ENCODE measurements at places on chromosomes 7 and 10. TPM values are rescaled to one million over a fixed set of nuclear protein-coding genes. Genes with fewer than 3 reads are reported as not detected.

The ADIRF gene
- total RNA-seq = 191 TPM

The NEUROD6 gene
- not detected for total RNA-seq

The NT5C3A gene
- 46.4 TPM for total RNA-seq

The TUBAL3 gene
- total RNA-seq = 29.5 TPM

The IFIT1B gene
- total RNA-seq = not detected

The ACSL5 gene
- total RNA-seq = 315 TPM

DNA sequence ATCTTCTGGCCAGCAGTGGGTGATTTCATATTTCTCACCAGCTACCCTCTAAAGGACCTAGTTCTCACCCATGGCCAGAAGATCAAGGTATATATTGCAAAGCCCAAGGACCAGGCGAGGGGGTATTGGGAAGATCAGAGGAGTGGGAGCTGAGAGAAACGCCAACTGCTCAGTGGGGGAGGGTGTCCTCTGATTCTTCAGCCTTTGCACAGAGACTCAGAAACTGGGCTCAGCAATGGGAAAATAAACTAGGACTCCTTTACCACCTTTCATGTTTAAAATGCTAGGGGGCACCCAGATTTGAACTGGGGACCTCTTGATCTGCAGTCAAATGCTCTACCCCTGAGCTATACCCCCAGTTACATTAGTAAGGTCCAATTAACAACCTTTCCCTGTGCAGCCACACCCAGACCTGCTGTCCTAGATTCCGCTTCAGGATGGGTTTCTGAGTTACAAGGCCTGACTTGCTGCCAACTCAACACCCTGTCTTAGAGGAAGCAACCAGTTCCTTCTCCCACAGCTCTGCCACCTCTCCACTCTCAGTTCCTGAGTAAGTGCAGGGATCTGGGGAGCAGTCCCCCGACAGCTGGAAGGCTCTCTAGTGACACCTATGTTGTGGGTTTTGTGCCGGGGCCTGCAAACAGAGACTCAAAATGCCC lies 93.5 kb downstream of the ZNF783 start:
- no peak for DNase-seq

- DNase-seq = no peak
Observed at GRCh38 chr10:8095959-8096358, 41.5 kb downstream of the GATA3 start.

GRCh38 chr7:49774459-49775064 lies 1.1 kb downstream of the VWC2 start:
- no peak for DNase-seq

DNA sequence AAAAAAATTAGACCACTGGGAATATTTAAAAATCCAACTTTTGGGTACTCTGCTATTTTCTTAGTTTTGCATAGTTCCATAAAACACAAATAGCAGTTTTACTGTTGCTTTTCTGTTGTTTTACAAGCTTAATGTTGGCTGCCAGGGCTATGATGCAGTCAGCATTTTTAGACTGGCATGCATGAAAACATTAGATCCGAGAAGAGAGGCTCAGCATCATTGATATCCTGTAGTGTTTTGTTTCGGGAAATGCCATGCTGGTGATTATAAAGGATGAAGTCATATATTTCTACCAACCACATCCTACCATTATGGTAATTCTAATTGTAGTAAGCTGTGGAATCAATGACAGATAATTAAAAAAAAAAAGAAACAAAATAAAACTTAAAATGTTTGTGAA lies 104.6 kb downstream of the MBL2 start:
- no peak for DNase-seq

DNA sequence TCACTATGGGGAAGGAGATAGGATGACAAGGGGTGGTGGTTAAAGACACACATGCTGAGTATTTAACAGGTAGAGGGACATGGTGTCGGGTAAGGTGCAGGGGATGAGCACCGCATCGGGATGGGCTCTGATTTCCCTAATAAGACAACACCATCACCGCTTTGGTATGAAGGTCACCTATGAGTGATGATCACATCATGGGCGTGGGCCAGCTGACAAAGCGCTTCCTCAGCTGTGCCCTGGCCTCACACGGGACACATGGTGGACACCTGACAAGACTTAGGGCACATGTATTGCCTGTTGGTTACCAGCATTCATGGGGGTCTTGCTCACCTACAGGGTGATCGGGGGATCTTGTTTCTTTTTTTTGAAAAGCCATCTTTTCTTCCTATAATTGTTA lies 12.8 kb downstream of the C7orf57 start:
- no peak for DNase-seq

DNA sequence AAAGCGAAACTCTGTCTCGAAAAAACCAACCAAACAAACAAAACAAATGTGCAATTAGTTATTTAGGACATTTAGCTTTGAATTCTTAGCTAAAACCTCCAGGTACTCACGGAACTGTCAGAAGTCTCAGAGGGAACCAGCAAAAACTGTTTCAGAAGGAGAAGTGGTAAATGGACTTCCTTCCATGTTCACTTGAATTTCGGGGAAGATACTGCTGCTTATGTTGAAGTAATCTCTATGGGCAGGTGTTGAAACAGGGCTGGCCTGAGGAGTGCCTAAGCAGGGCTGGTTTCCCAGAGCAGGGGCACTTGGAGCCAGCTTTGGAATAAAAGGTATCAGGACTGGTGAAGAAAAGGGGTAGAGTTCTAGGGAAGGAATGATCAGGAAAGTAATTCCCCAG lies 2.4 kb upstream of the EXOC6 start:
- DNase-seq = no peak

GRCh38 chr10:1706711-1707110 lies 30.6 kb downstream of the ADARB2 start:
- no peak for DNase-seq

GRCh38 chr10:17216217-17216900 lies 11.7 kb upstream of the VIM start:
- no peak for DNase-seq

DNA sequence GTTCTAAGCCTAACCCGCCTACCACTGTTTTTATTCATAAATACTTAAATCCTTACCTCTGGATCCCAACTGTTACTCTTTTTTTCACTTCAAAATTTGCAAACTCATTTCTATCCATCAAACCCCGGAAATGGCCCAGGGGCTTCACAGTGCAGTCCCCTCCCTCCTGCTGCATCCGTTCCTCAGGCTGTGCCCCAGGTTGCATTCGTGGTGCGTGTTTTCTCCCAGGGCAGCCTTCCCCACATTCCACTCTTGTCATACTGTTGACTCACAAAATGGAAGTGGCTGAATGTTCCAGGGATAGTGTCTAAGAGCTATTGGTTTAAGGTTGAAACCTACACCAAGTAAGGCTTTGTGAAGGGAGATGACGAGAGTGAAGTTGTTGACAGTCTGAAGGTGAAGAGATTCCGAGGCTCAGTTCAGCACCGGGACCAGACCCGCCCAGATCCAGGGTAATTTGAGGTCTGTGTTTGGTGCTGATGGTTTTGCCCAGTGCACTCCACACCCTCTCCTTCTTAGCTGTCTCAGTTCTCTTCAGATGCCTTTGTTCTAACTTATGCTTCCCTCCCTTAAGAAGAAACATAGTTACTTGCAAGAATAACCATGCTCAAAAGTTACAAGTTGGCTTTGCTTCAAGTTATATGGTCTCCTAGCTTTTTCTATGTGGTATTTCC lies 7.7 kb downstream of the INSIG1 start:
- DNase-seq = no peak

DNA sequence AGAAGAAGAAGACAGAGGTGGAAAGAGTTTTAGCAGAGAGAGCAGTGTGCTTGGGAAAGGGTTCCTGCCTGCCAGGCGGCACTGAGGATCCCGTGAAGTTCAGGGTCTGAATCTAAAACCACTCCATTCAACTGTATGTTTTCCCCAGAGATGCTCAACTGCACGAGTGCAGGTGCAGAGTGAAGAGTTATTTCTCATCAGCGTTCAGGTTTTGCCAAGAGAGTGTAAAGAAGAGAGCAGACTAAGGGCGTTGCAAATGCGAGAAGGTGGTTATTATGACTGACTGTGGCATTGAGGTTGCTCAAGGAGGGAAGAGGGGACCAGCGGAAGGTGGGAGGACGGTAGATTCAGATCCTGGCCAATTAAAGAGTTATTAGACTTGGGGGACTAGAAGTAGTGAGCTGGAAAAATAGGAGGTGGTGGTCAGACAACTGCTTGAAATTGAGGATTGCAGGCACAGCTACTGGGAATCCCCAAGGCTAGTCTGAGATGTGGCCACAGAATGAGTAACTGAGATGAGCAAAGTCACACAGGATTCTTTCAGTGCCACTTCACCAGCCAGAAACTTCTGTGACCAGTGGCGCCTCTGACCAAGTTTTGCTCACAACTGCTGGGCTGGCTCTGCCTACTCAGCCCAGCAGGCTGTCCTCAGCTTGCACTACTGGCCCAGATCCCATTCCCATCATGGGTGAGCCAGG lies 29.1 kb downstream of the STRA8 start:
- no peak for DNase-seq

DNA sequence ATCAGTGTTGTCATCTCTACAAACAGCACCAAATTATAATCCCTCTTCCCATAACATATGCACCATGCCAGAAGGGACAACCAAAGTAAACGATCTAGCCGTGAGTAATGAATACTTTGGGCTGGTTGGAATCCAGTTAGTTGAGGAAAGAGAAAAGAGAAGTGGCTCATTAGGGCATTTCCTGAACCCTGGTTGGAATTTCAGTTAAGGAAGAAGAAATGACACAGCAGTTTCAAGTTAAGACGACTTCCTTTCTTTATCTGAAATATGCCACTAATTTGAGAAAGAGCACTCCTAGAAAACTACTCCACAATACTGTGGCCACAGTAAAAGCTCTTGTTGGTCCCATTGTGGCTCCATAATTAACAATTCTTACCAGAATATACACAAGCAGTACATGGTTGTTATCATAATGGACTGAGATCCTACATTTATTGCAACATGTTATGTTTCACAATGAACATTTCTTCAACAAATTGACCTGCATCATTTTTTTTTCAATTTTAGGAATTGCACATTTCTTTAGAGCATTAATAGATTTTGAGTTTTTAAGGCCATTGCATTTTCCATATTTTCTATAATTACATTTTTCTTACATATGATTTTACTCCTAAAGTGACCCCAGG lies at the start of gene TFEC:
TSS of gene TFEC (minus strand) at position 113 of the 626 bp plus-strand sequence. CDS start 46,322 bp downstream, outside the sequence.
- DNase-seq = no peak

DNA sequence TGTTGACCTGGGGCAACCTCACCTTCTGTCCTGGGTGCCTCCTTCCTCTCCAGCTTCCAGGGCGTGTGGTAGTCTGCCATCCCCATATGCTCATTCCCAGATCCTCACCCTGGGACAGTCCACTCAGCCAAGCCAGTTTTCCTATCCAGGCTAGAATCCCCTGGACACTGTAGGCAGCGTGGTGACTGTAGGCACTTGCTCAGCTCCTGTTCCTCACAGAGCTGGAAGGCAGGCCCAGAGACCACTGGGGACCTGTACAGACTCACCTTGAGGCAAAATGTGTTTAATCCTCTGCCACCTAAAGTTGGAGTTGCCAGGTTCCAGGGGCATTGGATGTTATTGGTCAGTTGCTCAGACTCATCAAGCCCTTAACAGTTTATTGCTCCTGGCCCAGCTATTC lies 2.4 kb upstream of the GRID1 start:
- no peak for DNase-seq

- DNase-seq = no peak
Observed at GRCh38 chr7:7808156-7808555, 89.7 kb upstream of the RPA3 start.

DNA sequence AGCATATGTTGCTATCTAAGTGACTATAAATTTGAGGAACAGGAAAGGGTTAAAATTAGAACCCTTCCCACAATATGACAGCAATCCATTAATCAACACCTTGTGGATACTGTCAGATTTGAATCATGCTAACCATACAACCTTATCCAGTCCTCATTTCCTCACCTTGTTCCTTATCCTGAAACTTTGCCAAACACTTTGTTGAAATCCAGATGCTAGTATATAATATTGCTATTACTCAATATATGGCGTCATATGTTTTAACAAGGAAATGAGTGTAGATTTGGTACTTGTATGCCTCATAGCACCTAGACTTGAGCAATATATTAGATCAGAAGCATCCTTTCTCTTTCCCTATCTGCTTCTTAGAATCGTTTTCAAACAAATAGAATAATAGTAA lies 66.3 kb upstream of the SLC25A13 start:
- no peak for DNase-seq

DNA sequence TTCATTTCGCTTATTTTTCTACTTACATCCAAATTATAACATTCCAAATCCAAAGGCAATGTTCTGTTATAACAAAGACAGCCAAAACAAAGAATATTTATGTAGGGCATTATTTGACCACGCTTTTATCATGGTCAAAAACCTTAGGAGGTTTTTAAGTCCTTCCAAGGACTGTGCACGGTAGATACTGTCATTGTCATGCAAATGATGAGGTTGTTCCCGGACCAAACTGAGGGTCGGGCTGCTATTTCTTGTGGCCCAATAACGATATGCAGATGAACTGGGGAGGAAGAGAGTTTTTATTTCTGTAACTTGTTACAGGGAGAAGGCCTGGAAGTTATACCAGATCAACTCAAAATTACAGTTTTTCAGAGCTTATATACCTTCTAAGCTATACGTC lies 56.6 kb upstream of the STEAP4 start:
- DNase-seq = no peak

- no peak for DNase-seq
Observed at GRCh38 chr7:94366163-94366562, 28.5 kb upstream of the COL1A2 start.

DNA sequence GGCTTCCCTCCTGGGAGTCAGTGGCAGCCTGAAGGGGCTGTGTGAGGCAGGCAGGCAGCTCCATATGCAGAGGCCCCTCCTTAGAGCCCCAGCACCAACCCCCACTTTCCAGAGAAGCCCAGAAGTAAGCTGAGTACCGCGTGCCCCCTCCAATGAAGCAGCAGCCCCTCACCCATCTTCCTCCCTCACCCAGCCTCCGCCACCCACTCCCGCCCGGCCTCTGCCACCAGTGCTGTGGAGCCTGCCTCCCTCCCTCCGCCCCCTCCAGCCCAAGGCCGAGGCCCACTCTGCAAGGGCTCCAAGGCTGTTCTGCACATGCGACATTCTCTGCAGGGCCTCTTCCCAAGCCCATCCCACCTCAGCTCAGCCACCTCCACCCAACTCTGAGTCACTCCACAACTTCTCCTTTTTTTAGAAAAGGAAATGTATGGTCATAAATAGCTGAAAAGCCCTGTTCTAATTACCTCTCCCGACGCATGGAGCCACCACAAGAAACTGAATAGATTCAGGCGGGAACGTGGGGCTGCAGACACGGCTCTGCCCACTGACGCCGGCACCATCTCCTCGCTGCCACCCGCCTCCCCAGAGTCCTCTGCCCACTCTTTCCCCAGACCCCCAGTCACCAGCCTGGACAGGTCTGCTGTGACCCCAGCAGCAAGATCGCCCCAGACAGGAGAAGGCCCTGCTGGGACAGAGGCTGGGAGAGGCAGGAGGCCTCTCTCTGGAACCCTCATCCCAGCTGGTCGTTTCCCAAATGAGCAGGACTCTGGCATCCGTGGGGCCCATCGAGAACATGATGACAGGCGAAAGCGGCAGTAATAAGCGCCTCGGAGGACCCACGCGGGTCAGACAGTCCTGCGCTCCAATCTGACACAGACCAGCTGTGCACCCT lies 213.9 kb downstream of the MAD1L1 start:
- DNase-seq = peak; percentile 20

All from transverse colon (tissue), 4 donors.